ENCODE measurements at places on chromosomes 7 and 10. TPM values are rescaled to one million over a fixed set of nuclear protein-coding genes. Genes with fewer than 3 reads are reported as not detected.

CLEC2L gene
- not detected for total RNA-seq

ECHDC3 gene
- total RNA-seq, result 22.2 TPM

CHN2 gene
- 1.0 TPM for total RNA-seq

OR2A1 gene
- total RNA-seq, result 0.13 TPM
